ENCODE measurements at places on chromosomes 7 and 10. TPM values are rescaled to one million over a fixed set of nuclear protein-coding genes. Genes with fewer than 3 reads are reported as not detected.
A peak's percentile ranks its signal among the peaks of the same experiment; 100 is the strongest.

DNA sequence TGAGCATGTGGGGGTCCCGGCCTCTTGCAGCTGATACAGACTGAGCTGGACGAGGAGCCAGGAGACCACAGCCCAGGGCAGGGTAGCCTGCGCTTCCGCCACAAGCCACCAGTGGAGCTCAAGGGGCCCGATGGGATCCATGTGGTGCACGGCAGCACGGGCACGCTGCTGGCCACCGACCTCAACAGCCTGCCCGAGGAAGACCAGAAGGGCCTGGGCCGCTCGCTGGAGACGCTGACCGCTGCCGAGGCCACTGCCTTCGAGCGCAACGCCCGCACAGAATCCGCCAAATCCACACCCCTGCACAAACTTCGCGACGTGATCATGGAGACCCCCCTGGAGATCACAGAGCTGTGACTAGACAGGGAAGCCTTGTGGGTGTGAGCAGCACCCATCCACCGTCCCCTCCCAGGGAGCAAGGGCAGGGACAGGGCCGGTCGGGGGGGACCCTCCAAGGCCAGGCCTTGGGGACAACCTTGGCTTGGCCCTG lies 36.1 kb downstream of the PSAP start:
- no peak for DNase-seq

- no peak for DNase-seq
Observed at GRCh38 chr10:23359692-23360380, 15.2 kb upstream of the C10orf67 start.

DNA sequence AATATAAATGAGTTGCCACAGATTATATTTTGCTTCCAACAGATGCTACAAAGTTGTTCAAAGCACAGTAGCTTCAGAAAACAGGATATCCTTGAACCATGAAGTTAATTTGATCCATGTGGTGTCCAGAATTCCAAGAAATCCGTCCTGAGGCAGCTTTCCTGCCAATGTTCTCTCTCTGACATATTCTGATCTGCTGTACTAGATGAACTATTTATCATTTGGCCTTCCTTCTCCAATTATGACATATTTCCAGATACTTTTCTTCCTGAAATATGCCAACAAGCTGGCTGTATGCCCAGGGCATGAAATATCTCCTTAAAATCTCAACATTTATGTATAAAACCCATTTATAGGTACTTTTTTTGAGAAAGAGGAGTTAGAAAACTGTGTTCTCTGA lies 141.1 kb downstream of the SPAG6 start:
- no peak for DNase-seq

- no peak for DNase-seq
Observed at GRCh38 chr10:115711306-115711705, 561.7 kb downstream of the GFRA1 start.

DNA sequence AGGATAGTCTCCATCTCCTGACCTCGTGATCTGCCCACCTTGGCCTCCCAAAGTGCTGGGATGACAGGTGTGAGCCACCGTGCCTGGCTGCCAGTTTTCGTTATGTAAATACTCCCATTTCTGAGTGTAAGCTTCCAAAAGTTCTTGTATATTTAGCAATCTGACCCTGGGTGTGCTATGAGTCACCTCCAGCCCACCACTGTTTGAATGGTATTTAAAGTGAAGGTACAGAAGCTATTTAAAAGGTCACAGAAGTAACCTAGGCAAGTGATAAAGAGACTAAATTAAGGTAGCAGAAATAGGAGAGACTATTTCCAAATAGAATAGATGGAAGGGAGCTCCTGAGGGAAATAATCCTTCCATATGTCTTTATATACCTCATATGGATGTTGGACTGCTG lies 3.9 kb upstream of the ANKRD7 start:
- DNase-seq: no peak

DNA sequence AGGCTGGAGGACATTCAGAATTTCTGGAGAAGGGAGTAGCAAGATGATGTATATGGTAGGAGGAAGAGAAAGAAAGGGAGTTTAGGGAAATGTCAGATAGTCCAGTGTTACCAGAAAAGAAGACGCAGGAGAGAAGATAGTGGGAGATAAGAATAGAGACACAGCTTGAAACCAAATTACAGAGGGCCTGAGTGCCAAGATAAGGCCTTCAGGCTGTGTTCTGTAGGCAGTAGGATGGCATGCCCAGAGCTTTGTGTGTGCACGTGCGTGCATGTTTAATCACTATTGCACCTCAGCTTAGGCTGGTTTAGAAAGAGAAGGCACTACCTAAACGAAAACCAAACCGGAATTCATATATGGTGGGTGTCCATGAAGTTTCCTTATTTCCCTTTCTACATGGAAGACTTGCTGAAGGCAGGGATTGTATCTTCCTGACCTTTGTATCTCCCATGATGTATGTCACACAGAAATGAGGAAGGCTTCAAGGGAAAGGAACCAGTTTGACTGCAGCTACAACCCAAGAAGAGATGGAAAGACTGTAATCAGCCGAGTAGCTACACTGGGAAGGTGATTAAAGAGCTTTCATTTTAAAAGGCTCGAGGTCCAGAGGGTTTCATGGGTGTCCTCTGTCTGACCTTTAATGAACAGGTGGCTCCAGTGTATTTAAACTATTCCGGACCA lies 35.8 kb upstream of the BHLHA15 start:
- DNase-seq: no peak

GRCh38 chr10:129372172-129372571 lies 94.9 kb upstream of the MGMT start:
- DNase-seq: no peak

GRCh38 chr10:71085689-71086438 lies 126.5 kb upstream of the UNC5B start:
- no peak for DNase-seq

- DNase-seq: no peak
Observed at GRCh38 chr10:126277181-126277580, 111.1 kb downstream of the ADAM12 start.

GRCh38 chr10:73076360-73077183 lies 20.1 kb downstream of the P4HA1 start:
- no peak for DNase-seq

GRCh38 chr7:128871050-128871449 lies 8.4 kb downstream of the ATP6V1F start:
- DNase-seq: no peak

- no peak for DNase-seq
Observed at GRCh38 chr7:77199013-77199966, at the start of gene FGL2. FGL2 (minus strand) TSS chr7:77199819; CDS start chr7:77199793, 26 bp downstream.

- DNase-seq: peak; percentile 61
Observed at GRCh38 chr10:77297393-77297739, 340.2 kb downstream of the KCNMA1 start.

The HTR7 gene
- total RNA-seq: not detected

The PRSS37 gene
- total RNA-seq: not detected

The FGF8 gene
- total RNA-seq: not detected

The KLF14 gene
- not detected for total RNA-seq
